ENCODE measurements at places on chromosomes 5 and 9.

DNA sequence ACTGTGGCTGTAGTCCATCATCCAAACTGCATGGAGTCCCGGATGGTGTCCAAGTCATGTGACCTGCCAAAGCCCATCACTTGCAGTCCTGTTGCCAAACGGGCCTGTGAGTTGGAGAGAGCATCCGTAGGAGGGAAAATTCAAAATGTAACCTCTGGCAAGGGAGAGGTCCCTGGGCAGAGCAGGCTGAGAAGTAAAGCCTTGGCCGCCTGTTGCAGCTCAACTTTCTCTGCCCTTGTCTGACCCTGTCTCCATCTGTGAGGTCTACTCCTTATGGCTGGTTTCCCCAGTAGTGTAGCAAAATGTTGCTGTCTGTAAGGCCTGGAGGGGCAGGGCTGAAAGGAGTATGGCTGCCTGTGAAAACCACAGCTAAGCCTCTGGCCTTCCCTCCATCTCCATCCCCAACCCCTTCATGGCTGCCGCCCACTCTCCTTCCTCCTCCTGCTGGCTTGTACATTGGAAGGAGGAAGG lies 163.5 kb downstream of the SEMA6A start:
- no peak for DNase-seq

DNA sequence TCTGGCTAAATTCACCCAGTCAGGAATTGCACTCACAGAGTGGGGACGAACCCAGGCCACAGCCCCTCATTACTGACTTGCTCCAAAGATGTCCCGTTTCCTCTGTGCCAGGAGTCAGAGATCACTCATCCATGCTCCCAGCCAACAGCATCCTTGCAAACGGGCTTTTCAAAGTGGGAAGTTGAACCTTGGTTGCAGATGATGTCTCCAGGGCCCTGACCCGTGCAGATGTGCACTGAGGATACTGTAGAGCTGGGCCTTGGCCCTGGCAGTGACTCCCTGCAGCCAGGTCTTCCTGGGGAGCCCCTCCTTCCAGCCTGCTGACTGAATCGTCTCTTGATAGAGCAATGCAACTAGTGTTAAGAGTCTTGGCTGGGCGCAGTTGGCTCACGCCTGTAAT lies 22.3 kb downstream of the TCF7 start:
- no peak for DNase-seq

GRCh38 chr5:116479776-116480675 lies 94.6 kb downstream of the SEMA6A start:
- no peak for DNase-seq

DNA sequence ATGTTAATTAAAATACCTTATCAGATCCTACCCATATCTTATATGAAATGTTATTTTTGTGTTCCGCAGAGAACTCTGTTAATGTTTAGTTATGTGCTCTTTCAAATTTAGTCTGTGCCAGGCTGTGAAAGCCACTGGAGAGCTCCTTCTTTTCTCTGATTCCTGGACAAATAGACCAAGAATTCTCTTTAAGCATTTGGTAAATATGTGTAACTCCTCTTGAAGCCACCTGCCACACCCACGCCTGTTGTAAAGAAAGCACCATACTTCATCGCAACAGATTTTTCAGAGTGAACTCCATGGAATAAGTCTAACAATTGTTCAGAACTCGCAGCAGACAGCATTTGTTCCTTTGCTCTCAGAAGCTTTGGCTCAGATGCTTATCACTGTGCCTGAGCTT lies 301.1 kb downstream of the FAM170A start:
- DNase-seq: no peak

GRCh38 chr9:78234810-78235209 lies 1.1 kb upstream of the CEP78 start:
- no peak for DNase-seq

Data from NCI-H526 (cell line).